Stomach (tissue), 19 donors: ENCODE measurements at places on chromosomes 1 and 21. TPM values are rescaled to one million over a fixed set of nuclear protein-coding genes. Genes with fewer than 3 reads are reported as not detected.

GRCh38 chr1:227321035-227321434, 2.7 kb upstream of the CDC42BPA start:
- H3K4me1 ChIP-seq, result peaks cover 13% of the 10 kb centered on the region
- H3K27ac ChIP-seq, result peak overlapping the region; percentile 98
- DNase-seq, result no peak
- H3K4me3 ChIP-seq, result no peak overlapping the region

Gene CDC42BPA
- total RNA-seq, result 198 TPM

Gene ADGRL2
- 173 TPM for total RNA-seq

DNA sequence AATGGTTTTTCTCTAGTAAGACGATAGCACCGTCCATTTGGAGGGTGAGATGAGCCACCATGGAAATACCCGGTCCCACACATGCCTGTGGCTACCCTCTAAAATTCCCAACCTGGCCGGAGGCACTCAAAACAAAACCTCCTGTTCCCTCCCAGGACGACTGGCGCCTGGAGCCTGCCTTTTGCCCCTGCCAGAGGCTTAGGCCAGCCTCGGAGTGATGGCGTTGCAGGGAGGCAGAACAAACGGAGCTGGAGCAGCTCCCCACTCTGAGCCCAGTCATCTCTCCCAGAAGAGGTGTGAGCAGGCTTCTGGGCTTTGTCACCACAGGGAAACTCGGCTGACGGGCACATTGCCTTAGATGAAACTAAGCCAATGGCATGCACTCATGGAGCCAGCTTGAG, 213.7 kb upstream of the HOOK1 start:
- H3K4me1 ChIP-seq, result peaks cover 11% of the 10 kb centered on the region
- no peaks in the 10 kb centered on the region for H3K27me3 ChIP-seq
- H3K4me3 ChIP-seq, result no peak overlapping the region
- peak; percentile 48 for DNase-seq

DNA sequence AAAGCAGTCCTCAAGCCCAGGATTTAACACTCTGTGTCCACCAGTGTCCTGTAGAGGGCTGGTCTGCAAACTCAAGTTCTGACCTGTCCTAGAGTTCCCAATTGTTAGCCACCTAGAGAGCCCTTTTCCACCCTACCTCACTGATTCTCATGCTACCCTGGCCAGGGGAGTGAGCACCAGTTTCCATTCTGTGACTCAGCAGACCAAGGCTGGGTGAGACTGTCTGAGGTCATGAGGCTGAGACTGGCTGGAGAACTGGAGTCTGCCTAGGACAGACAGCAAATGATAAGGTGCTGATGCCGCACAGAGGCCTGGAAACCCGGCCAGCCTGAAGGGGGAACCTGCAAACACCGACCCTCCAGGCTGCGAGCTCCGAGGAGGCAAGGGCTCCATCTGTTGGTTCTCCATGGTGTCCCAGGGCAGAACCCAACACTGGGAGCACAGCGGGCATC, 13.7 kb downstream of the GLIS1 start:
- no peaks in the 10 kb centered on the region for H3K4me1 ChIP-seq
- no peaks in the 10 kb centered on the region for H3K36me3 ChIP-seq
- H3K27me3 ChIP-seq, result no peaks in the 10 kb centered on the region
- DNase-seq, result no peak
- no peak overlapping the region for H3K27ac ChIP-seq

Gene CD1D
- not detected for total RNA-seq
